Activated T-cell treated with anti-CD3 and anti-CD28 coated beads, Interleukin-2, amount 50 U/mL, for 72 hours (primary cell): ENCODE measurements at places on chromosomes 6 and 20.

DNA sequence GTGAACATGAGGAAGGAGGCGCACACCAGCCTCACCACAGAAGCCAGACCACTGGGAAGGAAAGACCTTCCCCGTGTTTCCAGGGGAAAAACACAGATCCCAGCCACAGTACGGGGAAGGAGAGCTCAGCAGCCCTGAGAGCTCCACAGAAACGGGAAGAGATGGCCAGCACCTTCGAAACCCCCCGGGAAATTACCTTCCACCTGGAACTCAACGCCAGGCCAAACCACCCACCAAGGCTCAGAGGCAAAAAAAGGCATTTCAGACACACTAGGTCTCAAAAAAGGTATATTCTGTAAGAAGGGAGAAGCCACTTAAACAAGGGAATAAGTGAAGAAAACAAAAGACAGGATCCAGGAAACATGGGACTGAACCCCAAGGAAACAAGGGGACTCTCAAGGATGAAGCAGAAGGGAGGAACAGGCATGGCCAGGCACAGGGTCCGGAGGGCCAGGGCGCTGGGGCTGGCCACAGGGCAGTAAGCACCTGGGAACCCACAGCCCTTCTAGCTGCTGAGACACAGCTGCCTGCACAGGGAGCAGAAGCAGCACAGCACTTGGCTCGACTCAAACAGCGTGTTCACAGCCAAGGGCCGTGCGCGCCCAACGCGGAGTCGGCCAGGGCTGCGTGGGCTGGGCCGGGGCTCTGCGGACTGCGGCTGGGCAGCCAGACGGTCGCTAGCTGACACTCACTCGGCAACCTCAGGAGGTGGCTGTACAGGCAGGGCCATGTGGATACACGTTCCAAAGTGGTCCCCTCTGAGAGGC lies 44.6 kb downstream of the TAF4 start:
- no peak for DNase-seq

GRCh38 chr6:137241481-137242038 lies 22.4 kb upstream of the IFNGR1 start:
- no peak for DNase-seq

DNA sequence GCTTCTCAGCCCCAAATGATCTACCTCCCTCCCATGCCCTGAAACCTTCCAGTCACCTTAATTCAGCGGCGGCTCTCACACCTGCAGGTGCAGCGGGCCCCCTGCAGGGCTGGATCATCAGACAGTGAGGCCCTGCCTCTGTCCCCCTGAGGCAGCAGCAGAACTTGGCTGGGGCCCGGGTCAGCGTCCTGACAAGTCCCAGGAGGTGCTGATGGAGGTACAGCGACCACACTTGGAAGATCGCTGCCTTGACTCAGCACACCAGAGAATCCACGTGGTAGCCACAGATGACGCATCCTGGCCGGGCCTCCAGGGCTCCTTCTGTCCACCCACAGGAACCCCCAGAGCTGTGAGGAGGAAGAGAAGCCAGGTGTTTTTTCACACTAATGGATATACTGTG lies 116.4 kb upstream of the THBS2 start:
- DNase-seq, result no peak

- DNase-seq, result peak; percentile 80
Measured at GRCh38 chr6:27865850-27866356, 46.3 kb downstream of the OR2B2 start.

DNA sequence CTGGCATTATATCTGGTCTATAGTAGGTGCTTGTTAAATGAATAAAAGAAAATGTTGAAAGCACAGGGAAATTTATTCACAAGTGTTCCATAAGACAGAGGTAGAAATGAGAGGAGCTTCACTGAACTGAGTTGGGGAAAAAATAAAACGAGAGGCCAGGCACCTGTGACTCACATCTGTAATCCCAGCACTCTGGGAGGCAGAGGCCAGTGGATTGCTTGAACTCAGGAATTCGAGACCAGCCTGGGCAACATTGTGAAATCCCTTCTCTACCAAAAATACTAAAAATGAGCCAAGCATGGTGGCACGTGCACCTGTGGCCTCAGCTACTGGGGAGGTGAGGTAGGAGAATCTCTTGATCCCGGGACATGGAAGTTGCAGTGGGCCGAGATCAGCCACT lies 28.1 kb upstream of the IBTK start:
- no peak for DNase-seq

DNA sequence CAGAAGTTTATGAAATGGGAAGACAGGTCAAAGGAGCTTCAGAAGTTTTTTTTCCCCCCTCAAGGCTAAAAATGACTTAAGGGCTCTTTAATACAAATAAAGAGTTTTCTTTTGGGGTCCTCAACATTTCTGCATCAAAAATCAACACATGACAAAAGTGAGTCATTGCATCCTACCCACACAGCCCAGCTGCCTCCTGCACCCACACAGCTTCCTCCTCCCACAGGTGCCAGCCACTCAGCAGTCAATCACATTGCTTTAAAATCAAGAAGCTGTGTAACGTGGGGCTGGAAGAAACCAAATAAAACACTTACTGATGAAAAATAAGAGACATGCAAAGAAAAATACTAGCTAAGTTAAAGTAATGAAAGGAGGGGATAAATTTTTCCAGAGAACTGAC lies 68.5 kb downstream of the MAP3K5 start:
- DNase-seq, result peak; percentile 42

GRCh38 chr20:34334654-34335407 lies 28.2 kb upstream of the ITCH start:
- DNase-seq, result no peak

- no peak for DNase-seq
Measured at GRCh38 chr20:55684578-55684977, 320.7 kb downstream of the CBLN4 start.

DNA sequence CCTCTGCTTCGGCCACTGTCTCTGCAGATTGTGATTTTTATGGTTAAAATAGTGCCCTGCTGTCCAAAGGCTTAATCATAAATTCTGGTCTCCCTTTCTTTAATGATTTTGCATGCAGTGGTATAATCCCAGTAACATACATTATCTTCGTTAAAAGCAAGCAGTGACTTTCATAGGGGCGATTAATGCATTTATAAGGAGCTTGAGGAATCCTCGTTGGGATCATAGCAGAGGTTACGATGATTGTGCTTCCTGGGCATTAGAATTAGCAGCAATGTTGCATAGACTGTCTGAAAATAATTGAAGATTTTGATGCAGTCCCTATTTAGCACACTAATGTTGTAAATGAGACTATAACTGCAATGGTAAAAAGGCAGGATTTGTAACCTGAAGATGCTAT lies 181.3 kb downstream of the PRL start:
- no peak for DNase-seq
